ENCODE measurements at places on chromosomes 11 and 22.

GRCh38 chr11:27425814-27426213 lies 46.8 kb downstream of the LGR4 start:
- DNase-seq, result no peak

GRCh38 chr11:106548406-106548805 lies 469.9 kb downstream of the GUCY1A2 start:
- DNase-seq, result no peak

GRCh38 chr11:128956401-128957201 lies 13.9 kb upstream of the TP53AIP1 start:
- DNase-seq, result peak; percentile 55

GRCh38 chr11:5131584-5132335 lies 6.4 kb downstream of the OR52A5 start:
- DNase-seq, result no peak

- no peak for DNase-seq
These were observed 39.3 kb downstream of the KREMEN1 start for GRCh38 chr22:29112121-29112520.

DNA sequence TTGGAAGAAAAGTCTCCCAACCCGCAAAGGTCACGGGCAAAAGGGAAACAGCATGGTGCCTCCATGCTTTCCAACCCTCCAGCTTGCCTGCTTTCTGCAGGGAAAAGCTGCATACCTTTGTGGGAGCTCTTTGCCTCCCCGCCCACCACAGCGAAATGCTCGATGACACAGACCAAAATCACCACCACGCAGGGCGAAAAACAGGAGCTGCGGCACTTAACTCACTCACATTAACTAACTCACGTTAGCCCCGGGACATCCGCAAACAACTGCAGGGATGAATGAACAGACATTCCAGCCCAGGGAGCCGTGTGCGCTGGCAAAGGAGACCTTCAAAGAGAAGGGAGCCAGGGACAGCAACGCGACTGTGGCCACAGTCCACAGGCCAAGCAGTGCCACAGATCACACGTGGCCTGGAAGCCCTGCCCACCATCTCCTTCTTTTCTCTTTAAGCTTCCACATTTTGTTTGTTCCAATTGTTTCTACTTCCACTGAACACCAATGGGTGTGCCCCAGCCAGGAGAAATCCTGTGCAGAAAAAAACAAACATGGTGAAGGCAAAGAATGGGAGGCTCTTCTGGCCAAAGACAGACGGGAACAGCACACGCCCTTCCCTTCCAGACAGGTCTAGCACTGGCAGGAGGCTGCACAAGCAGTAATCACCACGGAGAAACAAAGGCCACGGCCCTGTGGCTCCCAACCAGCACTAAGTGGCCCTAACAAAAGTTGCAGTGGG lies 39.3 kb downstream of the DUSP8 start:
- DNase-seq, result no peak

GRCh38 chr11:70448983-70449567 lies 50.7 kb downstream of the CTTN start:
- peak; percentile 46 for DNase-seq

GRCh38 chr11:122664188-122664587 lies 8.7 kb downstream of the UBASH3B start:
- no peak for DNase-seq

DNA sequence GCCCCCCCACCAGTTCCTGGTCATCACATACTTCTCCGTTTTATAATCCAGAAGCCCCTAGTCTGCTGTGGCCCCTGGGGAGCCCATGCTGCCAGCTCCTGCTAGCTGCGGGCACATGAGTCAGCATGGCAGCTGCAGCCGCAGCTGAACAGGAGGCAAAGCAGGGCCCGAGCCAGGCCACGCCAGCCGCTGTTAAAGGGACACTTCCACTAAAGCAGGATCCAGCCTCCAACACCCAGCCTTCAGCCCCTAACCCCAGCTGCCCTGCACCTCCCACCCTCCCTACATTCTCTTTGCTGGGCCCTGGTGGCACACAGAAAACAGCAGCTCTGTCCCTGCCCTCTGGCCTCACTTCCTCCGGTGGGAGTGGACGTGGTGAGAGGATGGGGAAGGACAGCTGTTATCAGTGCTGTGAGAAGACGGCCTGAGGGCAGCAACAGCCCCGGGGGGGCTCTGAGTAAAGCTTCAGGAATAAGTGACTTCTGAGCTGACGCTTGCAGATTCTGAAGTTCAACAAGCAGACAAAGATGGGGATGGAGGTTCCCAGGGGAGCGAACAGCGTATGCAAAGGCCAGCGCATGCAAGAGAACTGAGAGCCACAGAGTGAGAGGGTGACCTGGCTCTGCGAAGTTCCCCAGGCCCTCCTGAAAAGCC lies 688 bp upstream of the LRRC74B start:
- DNase-seq, result no peak

GRCh38 chr22:37623075-37624016 lies 14.7 kb downstream of the GGA1 start:
- peak; percentile 74 for DNase-seq

- no peak for DNase-seq
These were observed 11.0 kb upstream of the MUC5B start for GRCh38 chr11:1211838-1212237.

DNA sequence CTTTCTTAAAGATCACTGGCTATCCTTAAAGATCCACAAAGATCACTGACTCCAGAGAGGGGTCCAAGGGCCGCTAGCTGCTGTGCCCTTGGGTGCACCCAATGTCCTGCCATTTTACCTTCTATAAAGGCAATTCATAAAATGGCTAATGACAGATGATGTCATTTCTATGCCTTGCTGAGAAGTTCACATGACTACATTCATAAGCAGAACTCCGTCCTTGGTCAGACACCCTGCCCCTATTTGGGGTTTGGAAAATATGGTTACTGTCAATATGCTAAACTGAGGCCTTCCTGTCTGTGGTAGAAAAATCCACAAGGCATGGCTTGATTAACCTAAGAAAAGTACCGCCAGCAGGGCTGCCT lies 60.9 kb upstream of the BMAL1 start:
- no peak for DNase-seq

DNA sequence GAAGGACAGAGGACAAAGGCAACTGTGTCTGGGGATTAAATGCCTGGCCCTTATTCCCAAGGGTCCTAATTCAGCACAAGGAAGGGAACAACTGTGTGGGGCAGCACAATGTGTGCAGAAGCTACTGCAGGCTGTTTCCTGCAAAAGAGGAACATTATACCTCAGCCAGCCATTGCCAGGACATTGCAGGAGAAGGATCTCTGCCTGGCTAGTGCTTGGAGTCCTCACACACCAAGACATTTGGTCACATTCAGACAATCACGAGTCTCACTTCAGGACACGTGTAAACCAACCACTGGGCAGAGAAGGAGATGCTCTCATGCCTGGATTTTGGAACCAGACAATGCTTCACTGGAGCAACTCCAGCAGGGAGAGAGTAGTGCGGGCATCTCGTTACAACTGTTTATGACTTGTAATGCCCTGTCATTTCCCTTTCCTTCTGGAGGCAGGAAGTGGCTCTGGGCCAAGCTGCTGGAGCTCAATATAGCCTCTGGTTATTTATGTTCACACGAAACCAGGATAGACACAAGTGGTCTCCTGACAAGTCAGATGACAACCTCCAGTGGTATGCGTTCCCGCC lies 23.9 kb upstream of the ZC3H12C start:
- no peak for DNase-seq

DNA sequence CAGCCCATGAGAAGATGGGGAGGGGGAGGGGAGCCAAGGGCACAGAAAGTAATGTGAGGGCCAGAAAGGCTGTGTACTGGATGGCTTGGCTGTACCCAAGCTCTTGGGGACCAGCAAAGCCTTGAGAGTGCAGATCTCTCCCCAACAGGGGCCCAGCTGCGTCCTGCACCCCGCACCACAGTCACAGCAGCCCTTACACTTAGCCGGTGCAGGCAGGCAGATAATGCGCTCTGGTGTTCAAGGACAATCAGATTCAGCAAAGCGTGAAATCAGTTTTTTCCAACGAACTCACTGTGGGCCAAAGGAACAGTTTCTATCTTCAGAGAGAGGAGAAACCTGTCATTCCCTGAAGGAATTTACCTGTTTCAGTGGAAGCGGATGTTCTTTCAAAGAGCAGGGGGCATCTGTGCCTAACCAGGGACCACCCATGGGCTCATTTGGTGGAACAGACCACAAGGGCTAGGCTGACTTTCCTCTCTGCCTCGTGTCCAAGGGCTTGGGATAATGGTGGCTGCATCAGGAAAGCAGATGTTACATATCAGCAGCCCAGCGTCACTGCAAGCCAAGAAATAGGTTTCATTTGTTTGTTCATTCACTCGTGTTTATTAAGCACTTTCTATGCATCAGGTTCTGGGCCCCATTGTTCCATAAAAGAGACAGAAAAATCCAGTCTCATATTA lies 81.2 kb upstream of the SPON1 start:
- DNase-seq, result no peak

- no peak for DNase-seq
These were observed 42.0 kb upstream of the CXCR5 start for GRCh38 chr11:118841469-118842242.

- no peak for DNase-seq
These were observed 103.2 kb downstream of the ZBTB16 start for GRCh38 chr11:114162719-114163123.

DNA sequence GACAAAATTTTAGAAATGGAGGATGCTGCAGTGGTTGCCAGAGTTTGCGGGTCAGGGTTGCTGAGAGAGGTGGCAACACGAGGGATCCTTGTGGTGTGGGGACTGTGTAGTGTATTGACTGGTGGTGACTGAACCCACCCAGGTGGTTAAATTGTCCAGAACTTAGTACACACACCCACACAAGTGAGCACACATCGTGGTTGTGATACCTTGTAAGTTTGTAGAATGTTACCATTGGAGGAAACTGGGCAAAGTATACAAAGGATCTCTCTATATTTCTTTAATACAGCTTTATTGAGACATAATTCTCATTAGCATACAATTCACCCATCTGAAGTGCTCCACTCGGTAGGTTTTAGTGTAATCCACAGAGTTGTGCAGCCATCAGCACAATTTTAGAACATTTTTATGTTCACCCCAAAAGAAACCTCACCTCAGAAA lies 56.1 kb downstream of the MED15 start:
- DNase-seq, result no peak

DNA sequence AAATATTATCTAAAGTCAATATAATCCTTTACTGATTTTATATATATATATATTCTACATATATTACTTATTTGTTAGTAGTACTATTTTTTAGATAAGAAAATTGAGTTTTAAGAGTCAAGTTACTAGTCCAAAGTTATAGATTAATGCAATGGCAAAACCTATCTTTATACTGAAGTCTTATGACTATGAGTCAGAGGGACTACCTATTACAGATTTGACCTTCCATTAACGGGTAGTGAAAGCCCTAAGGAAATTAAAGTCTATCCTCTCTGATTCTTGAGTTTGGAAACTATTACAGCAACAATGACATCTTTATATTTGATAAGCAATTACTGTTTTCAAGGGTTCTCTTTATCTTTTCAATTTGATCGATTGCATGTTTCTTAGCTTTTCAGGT lies 315.8 kb downstream of the CASP12 start:
- no peak for DNase-seq

- peak; percentile 33 for DNase-seq
These were observed 437.8 kb upstream of the CCDC90B start for GRCh38 chr11:83723999-83724398.

GRCh38 chr11:76698321-76699043 lies 27.9 kb upstream of the LRRC32 start:
- DNase-seq, result peak; percentile 66

- no peak for DNase-seq
These were observed 30.0 kb upstream of the SYT7 start for GRCh38 chr11:61610905-61611304.

GRCh38 chr11:90135016-90135415 lies 553 bp downstream of the NAALAD2 start:
- no peak for DNase-seq

DNA sequence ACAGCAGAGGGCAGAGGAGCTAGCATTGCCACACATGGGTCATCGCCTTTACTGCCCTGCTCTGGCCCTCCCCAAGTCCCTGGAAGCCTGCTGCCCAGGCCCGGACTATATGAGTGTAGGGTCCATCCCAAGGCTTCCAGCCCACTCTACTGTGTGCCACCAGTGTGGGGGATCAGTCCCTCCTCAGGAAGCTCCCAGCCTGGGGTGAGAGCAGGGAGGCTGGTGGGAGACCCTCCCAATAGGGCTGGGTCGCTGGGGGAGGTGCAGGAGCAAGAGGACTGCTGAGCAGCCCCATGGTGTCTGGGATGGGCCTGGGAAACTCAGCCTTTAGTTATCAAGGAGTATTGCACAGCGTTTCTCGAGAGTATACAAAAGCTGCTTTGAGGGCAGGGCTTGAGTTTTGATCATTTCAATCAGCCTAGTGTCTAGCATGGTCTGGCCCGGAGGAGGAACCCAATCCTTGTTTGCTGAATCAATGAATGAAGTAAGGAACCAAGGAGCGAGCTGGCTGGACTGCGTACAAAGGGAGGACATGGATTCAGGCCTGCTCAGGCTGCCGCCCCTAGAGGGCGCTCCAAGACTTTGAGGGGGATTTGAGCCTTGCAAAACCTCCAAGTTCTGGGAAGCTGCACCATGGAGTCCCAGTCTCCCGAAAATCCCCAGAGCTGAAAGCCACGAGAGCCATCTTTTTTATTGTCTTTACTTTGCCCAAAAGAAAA lies 89.0 kb upstream of the PARVA start:
- DNase-seq, result peak; percentile 85

DNA sequence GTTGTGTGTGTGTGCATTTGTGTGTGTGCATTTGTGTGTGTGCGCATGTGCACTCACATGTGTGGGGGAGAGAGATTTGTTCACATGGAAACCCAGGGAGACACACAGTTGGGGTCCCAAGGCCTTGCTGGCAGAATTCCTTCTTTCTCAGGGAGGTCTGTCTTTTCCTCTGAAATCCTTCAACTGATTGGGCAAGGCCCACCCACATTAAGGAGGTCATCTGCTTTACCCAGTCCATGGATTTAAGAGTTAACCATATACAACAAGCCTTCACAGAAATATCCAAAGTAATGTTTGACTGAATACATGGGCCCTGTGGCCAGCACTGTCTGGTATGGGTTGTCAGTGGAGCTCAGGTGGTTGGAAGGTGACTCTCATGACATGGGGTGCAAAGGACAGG lies 641.4 kb downstream of the BRD1 start:
- no peak for DNase-seq

GRCh38 chr11:76790251-76790650 lies 7.1 kb downstream of the TSKU start:
- DNase-seq, result no peak

- peak; percentile 7 for DNase-seq
These were observed 85.9 kb upstream of the MYOD1 start for GRCh38 chr11:17633279-17633986.

DNA sequence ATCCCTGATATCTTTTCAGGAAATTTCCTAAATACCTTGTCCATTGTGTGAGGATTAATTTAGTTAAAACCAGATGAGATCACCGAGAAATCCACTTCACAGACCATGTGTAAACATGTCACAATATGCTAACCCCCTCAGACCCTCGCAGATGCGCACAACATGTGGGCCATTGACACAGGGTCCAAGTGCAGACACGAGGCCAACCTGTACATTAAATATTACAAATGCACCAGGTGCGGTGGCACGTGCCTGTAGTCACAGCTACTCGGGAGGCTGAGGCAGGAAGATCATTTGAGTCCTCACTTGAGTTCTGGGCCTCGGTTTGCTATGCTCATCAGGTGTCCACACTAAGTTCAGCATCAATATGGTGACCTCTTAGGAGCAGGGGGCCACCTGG lies 9.9 kb upstream of the TMPRSS4 start:
- DNase-seq, result no peak

GRCh38 chr22:49807780-49808708 lies 19.6 kb downstream of the BRD1 start:
- DNase-seq, result no peak

- peak; percentile 7 for DNase-seq
These were observed 1955.1 kb upstream of the RAG2 start for GRCh38 chr11:38553148-38553547.
